ENCODE measurements at places on chromosomes 3 and 15.

DNA sequence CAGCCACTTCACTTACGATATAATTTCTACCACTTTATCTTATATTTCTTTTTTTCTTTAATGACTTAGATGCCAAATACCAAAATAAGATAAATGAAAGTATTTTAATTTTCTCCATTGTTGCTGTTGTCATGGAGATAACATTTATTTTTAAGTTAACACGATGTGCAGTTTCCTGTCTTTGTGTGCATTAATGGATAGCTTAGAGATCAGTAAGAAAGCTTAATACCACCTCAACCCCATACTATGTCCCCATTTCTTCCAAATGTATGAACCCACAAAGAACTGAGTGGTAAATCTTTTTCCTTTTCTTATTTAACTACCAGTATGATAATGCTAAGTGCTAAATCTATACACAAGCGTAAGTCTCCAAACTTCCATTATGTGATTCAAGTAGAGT lies 17.1 kb downstream of the PCNP start:
- DNase-seq = no peak

- no peak for DNase-seq
Measured at GRCh38 chr15:94269954-94270353, 38.6 kb downstream of the MCTP2 start.

- DNase-seq = no peak
Measured at GRCh38 chr3:79383402-79384012, 384.3 kb downstream of the ROBO1 start.

- DNase-seq = no peak
Measured at GRCh38 chr3:197847866-197848401, 56.9 kb downstream of the LRCH3 start.

- DNase-seq = no peak
Measured at GRCh38 chr3:133295199-133295901, 104.5 kb upstream of the BFSP2 start.

- DNase-seq = no peak
Measured at GRCh38 chr3:114108137-114108536, 51.6 kb downstream of the QTRT2 start.

DNA sequence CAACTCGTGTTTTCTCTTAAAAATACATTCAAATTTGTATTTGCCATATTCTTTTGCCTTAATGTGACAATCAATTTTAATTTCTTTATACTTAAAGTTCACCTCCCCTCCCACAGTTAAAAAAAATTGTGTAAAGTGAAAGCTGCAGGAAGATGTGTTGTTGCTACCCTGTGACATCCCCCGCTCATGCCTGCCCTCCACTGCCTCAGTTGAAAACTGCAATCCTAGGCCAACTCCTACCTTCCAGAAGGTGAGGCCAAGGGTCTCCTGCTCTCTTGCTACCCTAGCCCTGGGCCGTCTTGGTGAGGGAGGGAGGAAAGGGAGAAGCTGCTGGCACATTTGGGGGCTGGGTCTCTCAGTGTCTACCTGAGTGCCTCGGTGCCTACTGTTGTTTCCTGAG lies 57.0 kb upstream of the CMTM7 start:
- peak; percentile 38 for DNase-seq

DNA sequence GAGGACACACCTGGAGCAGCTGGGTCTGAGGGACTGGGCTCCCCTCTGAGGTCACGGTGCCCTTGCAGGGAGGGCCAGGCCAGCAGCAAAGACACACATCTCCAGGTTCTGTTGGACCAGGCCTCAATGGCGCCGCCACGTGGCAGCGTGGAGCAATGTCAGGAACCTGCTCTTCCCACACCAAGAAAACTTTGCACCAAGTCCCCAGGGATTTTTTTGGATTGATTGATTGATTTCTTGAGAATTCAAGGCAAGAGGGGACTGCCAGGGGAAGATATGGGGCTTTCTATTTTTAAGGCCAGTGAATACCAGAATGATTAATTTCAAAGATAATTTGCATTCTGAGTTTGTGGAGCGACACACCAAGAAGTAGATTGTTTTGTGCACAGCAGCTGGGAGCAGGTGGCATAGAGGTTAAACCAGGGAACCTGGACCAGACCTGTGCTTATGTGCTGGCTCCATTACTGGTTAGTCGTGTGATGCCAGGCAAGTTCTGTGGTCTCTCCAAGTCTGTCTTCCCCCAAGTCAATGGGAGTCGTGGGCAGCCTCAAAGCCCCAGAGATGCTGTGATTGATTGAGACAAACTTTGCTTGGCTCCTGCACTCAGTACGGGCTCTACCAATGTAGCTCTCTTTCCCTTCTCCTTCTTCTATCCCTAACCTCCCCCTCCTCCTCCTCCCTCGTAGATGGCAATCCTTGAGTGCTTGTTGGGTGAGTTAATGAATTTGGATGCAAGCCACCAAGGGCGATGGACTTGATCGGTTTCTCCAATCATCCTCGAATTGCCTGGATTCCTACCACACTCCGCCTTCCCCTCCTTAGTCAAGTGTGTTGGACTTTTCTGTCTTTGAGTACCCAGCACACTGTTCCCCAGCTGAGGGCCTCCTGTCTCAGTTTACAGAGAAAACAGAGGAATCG lies 96.2 kb upstream of the TRPM1 start:
- peak; percentile 18 for DNase-seq

- DNase-seq = no peak
Measured at GRCh38 chr3:196872316-196872715, 4.6 kb downstream of the SENP5 start.

DNA sequence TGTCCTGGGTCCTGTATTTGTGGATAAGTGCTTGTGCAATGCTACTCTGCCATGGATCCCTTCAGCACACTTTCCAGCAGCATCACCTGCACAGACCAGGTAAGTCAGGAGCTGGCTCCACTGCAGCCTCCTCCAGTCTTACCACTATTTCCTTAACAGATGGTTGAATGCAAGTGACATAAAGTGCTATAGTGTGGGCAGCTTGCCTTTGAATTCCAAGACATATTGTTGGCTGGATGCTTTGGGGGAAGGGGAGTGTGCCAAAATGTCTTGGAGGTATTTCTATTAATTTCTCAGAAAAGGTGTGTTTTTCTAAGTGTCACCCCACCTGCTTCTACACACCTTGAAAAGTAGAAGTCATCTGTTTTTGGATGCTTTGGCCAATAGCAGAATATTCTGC lies 352.2 kb upstream of the SUCLG2 start:
- no peak for DNase-seq

GRCh38 chr15:63202861-63203260 lies 13.5 kb downstream of the RAB8B start:
- no peak for DNase-seq

- DNase-seq = no peak
Measured at GRCh38 chr15:101323793-101324523, 28.9 kb upstream of the SNRPA1 start.

DNA sequence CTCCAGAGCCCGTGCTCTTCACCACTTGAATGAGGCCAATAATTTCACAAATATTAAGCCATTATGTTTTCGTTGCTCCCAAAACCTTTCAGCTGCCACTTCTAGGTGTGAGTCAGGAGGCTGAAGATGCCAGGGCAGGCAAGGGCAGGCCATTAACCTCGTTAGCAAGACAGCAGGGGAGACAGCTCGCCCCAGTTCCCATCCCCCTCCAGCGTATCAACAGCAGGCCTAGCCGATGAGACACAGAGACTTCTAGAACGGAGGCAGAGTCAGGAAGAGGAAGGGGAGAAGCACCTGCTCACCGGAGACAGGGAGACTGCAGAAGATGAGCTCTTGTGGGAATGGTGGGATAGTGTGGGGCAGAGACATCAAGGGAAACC lies 28.0 kb upstream of the PLA2G4E start:
- DNase-seq = no peak

DNA sequence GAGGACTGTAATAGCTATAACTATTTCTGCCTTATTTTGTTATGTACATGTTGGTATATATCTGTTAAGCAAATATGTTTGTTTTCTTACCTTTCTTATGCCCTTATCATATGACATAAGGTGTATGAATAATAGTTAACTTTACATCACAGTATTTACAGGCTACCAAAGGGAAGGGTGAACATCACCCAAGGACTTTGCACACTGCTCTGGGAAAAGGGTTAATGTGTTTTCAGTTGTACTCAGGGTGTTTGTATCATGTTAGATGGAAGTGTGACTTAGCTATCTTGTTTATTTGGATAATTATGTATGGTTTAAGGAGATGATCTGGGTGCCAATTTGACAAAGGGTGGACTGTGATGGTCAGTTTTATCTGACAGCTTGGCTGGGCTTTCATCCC lies 60.3 kb downstream of the LSM3 start:
- no peak for DNase-seq

GRCh38 chr15:44092221-44092620 lies 102.8 kb downstream of the FRMD5 start:
- DNase-seq = no peak

DNA sequence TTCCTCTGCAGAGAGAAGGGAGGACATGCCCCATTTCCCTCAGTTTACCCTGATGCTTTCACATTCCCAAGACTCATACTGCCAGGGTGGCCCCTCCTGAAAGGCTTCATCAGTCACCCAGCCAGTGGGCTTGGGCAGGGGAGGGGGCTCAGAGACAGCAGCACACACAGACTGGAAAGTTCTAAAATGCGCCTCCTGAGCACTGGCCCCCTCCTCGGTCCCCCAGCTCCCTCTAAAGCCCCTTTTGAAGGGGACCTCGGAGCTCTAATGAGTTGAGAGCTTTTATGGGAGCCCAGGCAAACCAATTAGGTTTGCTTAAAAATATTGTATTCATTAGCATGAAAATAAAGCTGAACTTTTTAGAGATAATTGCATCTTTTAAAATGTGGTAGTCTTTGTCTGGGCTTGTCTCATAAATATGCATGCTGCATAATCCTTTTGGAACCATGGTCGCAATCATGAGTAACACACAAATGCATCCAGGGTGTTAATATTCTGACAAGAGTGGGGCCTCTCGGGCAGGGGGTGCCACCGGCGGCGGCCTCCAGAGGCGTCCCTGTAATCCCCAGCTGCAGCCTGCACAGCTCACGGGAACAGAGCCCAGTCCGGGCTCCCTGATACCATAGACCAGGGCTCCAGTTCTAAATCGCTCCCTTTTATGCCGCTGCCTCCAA lies 78.5 kb downstream of the RPLP1 start:
- DNase-seq = no peak

DNA sequence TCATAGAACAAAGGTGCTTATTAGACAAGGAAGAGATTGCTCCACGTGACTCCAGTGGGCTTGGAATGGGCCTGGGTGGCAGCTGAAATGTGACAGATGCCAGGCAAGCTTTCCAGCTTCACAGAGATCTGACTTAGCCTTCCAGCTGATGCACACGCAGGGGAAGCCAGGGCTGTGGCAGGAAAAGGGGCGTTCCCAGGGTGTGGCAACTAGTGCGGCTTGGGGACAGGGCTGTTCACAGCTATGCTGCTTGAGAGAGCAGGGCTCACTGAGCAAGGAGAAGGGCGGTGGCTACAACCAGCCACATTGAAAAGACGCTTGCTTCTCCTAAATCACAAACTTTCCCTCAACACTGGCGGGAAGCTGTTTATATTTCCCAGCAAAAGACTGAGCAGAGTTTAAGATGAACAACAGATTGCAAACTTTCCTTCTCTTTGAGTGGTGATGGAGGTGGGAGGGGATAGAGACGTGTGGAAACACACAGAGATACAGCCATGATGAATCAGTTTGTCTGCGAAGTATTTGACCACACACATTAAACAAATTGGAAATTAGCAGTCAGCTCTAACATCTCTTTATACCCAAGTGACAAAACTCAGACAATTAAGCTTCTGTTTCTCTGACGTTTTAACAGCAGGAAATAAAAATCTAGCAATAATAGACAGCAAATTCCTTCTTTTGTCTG lies 127.5 kb downstream of the BDH1 start:
- DNase-seq = no peak

- no peak for DNase-seq
Measured at GRCh38 chr3:53216723-53217122, 39.1 kb downstream of the TKT start.

GRCh38 chr15:85116925-85117646 lies 135.4 kb downstream of the PDE8A start:
- no peak for DNase-seq

DNA sequence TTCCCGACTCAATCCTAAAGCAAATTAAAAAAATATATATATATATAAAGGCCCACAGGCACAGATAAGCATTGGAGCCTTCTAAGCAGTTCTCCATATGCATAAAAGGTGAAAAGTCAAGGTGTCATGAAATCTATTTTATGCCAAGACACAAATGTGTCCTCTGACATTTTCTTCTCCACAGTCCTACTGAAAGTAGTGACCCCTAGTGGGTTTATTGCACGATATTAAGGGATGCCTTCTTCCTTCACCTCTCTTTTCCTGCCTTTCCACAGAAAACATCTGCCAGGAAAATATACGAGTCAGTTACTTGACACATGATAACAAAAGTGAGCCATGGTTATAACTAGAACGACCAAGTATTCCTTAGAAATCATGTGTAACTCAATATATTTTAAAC lies 303.2 kb downstream of the TIGIT start:
- DNase-seq = no peak

- DNase-seq = no peak
Measured at GRCh38 chr3:150251187-150252062, 156.7 kb upstream of the TSC22D2 start.

GRCh38 chr3:127424766-127425504 lies 137.1 kb upstream of the PRR20G start:
- no peak for DNase-seq

- no peak for DNase-seq
Measured at GRCh38 chr15:80432345-80432702, 28.1 kb downstream of the ARNT2 start.

- DNase-seq = no peak
Measured at GRCh38 chr15:39781147-39781966, 1.3 kb downstream of the FSIP1 start.

GRCh38 chr3:139974809-139975425 lies 39.9 kb downstream of the CLSTN2 start:
- no peak for DNase-seq

GRCh38 chr15:38068626-38069391 lies 134.4 kb downstream of the TMCO5A start:
- no peak for DNase-seq

GRCh38 chr3:114421204-114421603 lies 127.4 kb downstream of the TIGIT start:
- DNase-seq = no peak

- no peak for DNase-seq
Measured at GRCh38 chr3:180325958-180326357, 276.0 kb upstream of the TTC14 start.

GRCh38 chr15:67915461-67916374 lies 75.9 kb upstream of the RNU6-1 start:
- DNase-seq = no peak

- DNase-seq = no peak
Measured at GRCh38 chr15:98713585-98714001, 65.3 kb downstream of the IGF1R start.

DNA sequence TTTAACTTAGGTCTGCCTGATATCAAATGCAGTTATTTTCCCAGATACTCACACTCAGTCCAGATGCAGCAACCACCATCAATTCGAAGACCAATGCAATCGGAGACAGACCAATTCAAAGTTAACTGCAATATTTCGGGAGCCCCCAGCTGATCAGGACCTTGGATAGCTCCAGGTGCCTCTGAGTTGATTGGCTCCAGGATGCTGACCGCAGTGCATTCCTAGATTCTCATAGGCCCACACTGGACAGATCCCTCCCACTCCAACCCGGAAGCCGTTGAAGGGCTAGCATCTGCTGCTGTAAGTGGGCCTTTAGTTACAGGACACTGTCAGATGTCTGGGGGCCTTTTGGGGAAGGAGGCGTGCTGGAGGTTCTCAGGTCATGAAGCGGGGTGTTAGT lies 89.5 kb upstream of the ATP2B2 start:
- DNase-seq = no peak

- DNase-seq = no peak
Measured at GRCh38 chr3:11140030-11140712, 14.1 kb upstream of the HRH1 start.
